ENCODE measurements at places on chromosomes 6 and 20.

DNA sequence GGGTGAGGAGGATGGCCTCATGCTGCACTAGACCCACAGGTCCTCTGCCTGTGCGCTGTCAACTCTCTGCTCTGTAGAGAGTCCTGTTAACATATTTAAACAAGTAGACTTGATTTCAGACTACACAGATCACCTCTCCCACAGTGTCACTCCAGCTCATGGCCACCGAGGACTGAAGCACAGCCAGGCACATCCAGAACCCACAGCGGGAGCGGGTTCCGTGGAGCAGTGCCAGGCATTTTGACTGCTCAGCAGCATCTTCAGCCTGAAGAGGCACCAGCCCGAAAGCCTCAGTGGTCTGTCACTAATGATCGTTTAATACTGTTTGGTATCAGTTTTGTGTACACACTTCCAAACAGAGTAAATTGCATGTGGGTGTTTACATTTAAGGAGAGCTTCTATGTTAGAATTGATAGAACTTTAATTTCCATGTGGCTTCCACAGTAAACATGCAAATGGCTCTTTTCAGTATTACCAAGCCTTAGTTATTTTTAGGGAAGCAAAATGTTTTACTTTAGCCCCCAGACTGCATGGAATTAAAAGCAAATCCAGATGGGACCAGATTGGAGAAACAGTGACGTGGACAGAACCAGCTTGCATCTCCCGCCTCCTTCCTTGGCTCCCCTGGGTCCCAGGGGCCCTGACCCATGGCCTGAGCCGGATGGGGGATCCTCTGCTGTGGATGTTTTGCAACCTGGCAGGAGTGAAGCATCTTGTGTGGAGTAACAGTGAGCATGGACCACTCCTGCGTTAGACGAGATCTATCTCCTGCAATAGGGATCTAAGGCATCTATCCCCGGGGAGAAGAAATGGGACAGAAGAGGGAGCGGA, 196.7 kb upstream of the CDH4 start:
- DNase-seq, result no peak

DNA sequence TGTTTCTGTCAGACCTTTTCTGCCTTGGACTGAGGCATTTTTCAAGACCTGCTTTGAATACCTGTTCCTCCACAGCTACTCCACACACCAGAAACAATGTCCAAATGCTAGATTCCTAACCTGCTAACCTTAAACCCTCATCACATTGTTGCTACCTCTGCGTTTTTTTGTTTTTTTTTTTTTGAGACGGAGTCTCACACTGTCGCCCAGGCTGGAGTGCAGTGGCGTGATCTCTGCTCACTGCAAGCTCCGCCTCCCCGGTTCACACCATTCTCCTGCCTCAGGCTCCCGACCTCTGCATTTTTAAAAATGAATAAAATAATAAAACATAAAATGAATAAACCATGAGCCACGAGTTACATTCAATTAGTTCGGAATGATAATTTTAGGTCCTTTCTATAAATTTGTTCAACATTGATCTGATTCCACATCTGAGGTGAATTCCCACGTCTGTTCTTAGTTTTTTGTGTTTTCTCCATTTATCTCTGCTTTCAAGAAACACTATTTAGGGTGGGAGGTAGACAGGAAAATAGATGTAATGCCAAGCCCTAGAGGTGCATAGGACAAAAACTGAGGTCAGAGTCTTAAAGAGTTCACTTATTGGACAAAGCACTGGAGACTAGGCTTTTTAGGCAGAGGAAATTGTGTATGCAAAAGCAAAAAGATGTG, 1.3 kb downstream of the C6orf89 start:
- DNase-seq, result no peak

DNA sequence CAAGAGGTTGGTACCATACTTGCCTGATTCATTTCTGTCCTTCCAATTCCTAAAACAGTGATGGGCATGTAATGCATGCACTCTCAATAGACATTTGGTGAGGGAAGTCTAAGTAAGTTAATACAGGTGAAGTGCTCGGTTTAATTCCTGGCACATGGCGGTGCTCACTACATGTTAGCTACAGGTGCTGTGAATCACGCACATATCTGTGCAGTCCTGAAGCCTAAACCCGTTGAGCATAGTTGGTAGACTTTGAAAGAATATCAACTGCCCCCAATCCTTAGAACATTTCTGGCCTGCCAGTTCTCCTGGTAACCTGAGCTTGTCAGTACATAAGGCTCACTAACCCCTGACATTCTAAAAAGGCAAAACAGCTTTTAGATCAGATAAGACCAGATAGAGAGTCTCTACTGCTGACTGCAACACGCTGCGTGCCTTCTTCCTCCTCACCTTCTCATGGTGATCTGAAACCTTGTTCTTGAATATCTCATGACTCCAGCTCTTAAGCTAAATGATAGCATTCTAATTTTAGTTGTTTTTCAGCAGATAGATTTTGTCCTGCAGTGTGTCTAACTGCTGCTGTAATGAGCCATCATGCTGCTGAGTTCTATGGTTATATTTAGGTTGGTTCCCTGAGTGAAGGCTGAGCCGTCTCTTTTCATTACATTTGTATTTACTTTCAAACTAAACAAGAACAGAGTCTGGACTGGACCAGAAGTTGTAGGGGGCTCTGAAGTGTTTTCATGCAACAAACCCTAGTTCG, 328.5 kb upstream of the QKI start:
- no peak for DNase-seq

GRCh38 chr6:101845172-101845571, 451.7 kb downstream of the GRIK2 start:
- DNase-seq, result no peak

- DNase-seq, result no peak
These were observed 61.4 kb upstream of the E2F3 start for GRCh38 chr6:20340068-20340848.
